HT1080 (cell line): ENCODE measurements at places on chromosomes 12 and 14. TPM values are rescaled to one million over a fixed set of nuclear protein-coding genes. Genes with fewer than 3 reads are reported as not detected.

Gene SLCO1C1
- total RNA-seq = not detected in 2 replicates

Gene ADGRD1
- total RNA-seq = 0.03 TPM in 1 of 2 replicates, not detected in the other

Gene CCDC175
- total RNA-seq = not detected in 2 replicates

Gene GPR84
- total RNA-seq = not detected in 2 replicates

Gene SVOP
- 0.06 and 0.07 TPM in 2 replicates for total RNA-seq

Gene NOVA1
- not detected in 2 replicates for total RNA-seq

Gene NEDD8
- 307 and 368 TPM in 2 replicates for total RNA-seq

- no peak for DNase-seq
Measured at GRCh38 chr12:613996-614395, 49.2 kb downstream of the NINJ2 start.

DNA sequence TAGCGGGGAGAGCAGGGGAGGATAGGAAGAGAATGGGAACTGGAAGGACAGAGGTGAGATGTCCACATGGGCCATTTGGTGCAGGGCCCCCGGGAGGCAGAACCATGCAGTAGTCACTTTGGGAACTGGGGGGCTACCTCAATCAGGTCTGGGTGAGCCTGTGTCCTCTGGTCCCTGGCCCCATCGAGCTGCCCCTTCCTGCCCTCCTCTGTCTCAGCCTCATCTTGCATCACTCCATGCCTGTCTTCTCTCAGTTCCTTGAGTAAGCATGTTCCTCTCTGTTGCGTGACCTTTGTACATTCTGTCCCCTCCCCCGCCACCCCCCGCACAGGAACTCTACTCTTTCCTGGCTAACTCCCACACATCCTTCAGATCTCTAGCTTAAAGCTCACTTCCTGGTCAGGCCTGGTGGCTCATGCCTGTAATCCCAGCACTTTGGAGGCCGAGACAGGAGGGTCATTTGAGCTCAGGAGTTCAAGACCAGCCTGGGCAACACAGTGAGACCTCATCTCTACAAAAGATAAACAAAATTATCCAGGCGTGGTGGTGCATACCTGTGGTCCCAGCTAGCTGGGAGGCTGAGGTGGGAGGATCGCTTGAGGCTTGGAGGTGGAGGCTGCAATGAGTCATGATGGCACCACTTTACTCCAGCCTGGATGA is 23.2 kb downstream of the FOS start:
- DNase-seq = peak; percentile 42

- DNase-seq = no peak
Measured at GRCh38 chr12:125610292-125610691, 545.1 kb downstream of the AACS start.

- no peak for DNase-seq
Measured at GRCh38 chr12:39352471-39353017, 90.4 kb downstream of the KIF21A start.

DNA sequence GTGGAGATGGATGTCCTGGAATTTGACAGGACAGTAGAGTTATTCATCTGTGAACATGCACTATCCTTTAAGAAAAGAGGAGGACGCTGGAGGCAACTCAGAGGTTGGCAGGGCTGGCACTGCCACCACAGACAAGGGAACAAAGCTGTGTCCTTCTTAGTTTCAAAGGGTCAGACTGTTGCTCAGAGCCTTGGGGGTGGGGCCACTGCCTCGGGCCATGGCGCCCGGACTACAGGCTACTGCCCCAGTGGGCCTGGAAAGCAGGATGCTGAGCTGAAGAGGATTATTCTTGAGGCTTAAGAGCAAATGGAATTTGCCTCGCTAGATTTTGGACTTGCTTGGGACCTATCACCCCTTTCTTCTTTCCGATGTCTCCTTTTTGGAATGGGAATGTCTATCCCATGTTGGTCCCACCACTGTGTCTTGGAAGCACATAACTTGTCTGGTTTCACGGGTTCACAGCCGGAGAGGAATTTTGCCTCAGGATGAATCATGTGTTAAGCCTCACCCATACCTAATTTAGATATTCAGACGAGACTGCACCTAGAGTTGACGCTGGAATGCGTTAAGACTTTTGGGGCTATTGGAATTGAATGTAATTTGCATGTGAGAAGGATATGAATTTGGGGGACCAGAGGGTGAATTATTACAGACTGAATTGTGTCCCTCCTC is 114.8 kb upstream of the RFLNA start:
- no peak for DNase-seq

DNA sequence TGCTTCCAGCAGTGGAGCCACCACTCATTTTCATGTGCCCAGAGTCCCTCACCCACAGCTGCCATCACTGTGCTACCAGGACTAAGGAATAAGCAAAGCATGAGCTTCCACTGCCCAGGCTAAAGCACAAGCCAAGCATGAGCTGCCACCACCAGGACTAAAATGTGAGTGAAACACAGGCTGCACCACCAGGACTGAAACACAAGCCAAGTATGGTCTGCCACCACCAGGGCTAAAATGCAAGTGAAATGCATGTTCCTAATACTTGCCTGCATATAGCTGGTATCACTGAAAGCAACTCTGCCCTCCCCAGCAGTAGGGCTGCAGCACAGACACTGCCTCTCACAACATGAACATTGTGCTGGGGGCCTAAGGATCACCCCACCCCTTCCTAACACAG is 30.0 kb downstream of the CEP83 start:
- DNase-seq = no peak

GRCh38 chr12:25241167-25242020 is 9.3 kb downstream of the KRAS start:
- peak; percentile 13 for DNase-seq

DNA sequence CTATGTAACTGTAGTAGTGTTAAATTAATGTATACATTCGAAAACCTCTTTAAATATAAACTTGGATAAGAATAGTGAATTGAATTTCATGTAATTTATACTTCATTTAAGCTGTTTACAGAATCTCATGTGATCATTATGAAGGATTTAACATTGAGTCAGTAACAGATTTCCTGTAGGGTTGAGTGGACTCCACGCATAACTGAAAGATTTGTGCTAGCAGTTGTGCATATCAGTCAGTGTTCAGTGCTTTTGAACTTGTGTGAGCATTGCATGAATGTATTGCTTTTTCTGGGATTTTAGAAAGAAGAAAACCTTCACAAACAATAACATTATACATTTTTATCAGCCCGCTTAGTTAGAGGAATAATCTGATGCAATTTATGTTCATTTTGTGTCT is 1435.3 kb downstream of the LRFN5 start:
- DNase-seq = no peak

GRCh38 chr14:36022765-36023410 is 153.6 kb downstream of the PTCSC3 start:
- no peak for DNase-seq

DNA sequence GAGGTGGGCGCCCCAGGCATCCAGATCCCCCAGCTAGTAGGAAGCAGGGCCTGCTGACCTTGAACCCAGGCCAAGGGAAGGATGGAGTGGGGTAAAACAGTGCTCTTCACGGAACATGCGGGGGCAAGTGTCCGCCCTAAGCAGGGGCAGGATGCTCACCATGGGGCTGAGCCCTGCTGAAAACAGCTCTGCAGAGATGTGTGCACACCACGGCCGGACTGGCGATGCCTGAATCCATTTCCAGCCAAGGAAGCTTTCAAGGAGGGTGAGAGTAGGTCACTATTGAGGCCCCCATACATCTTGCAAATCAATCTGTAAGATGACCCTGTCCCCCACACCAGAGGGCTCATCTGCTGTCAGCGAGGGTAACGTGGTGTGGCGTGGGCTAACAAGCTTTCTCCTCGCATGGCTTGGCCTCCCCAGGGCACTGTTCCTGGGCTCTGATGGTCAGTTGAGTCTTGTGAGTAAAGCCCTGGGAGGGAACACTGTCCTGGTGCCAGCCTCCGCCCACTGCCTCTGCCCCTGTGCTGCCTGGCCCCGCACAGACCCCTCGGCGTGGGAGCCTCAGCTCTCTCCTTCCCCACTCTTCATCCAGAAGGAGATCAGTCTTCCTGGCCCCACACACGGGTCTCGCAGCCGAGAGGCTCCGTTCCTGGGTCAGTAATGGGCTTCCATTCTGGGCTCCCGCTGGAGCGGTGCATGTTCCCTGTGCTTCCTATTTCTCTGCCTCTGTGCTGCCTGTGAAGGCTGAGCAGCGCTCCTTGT is 69.1 kb downstream of the CCDC92 start:
- no peak for DNase-seq

- DNase-seq = no peak
Measured at GRCh38 chr12:109523071-109523470, 45.6 kb downstream of the UBE3B start.

DNA sequence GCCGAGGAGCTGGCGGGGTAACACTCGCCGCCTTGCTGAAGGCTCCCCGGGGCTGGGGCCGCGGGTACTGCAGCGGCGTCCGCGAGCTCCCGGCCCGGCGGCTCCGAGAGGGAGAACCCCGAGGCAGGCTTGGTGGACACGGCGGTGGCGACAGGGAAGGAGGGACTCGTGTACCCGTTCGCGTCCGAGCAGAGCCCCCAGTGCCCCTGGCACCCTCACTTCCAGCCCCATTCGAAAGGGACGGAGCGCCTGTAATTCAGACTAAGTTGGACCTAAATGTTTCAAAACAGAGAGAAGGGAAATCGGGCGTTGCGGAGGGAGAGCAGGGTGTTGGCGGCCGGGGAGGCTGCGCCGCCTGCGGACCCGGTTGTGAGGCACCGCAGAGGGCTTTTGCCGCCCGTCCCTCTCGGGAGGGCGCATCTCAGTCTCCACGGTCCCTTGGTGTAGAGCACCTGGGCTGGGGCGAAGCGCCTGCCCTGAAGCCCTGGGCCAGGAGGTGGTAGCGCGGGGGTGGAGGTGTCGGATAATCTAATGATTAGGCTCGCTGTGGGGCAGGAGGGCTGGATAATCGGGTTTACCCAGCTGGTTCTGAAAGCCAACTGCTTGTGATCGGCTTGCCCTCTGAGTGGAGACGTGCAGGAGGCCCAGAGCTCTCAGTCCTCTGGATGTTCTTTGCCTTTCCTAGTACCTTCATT is 771 bp downstream of the DAAM1 start:
- no peak for DNase-seq
